Stimulated activated CD8-positive, alpha-beta memory T cell treated with anti-CD3 and anti-CD28 coated beads, Interleukin-4, amount 100 ng/mL, for 1 hour (primary cell): ENCODE measurements at places on chromosomes 7 and 10.

- DNase-seq, result no peak
Measured at GRCh38 chr10:3415038-3415736, 242.6 kb upstream of the PITRM1 start.

DNA sequence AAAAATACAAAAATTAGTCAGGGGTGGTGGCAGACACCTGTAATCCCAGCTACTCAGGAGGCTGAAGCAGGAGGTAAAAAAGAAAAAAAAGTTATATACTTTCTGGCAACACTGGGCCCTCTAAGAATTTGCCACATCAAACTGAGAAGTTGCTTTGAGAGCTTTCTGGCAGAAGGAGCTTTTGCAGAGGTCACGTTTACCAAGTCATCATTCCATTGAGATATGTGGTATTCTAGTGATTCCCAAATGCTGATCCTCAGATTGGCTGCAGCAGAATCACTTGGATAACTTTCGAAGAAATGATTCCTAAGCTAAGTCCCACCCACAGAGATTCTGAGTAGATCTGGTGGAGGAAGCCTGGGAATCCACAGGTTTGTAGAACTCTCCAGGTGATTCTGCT is 80.5 kb downstream of the ADAM22 start:
- no peak for DNase-seq

- no peak for DNase-seq
Measured at GRCh38 chr7:133641436-133641835, 388.6 kb downstream of the EXOC4 start.

DNA sequence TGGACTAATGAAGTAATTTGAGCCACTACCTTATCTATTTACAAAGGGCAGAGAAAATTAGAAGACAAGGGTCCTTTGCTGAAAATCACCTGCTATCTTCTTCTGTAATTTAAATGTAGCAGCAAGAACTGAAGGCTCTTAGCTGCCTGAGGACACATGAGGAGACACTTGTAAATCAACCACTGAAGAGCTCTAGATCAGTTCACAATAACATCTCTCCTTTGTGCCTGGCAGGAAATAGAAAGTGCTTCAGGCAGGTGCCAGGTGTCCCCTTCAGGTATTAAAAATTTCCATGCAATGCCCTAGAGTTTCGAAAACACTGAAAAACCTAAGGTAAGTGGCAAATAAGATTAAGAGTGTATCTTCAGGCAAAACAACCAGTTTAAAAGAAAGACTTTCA is 474.6 kb downstream of the GRM8 start:
- no peak for DNase-seq

DNA sequence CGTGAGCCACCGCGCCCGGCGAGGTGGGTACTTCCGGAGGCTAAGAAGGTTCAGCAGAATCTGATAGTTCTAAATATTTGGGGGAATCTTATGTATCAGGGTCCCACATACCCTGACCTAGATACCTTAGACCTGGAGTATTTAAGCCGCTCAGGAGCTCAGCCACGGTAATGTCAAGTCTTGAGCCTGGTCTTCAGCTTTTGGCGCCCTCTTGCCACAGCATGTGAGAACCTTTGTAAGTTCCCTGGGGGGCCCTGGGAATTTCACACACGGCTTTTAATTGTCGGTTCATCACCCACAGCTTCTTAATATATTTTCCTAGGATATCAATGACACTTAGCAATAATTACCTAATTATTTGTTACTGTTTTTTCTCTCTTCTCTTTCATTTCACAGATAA is 324.3 kb upstream of the GALNT17 start:
- DNase-seq, result no peak
